ENCODE measurements at places on chromosomes 3 and 15. TPM values are rescaled to one million over a fixed set of nuclear protein-coding genes. Genes with fewer than 3 reads are reported as not detected.

The NR1I2 gene
- polyA plus RNA-seq = not detected

The ARID3B gene
- 5.9 TPM for polyA plus RNA-seq

The CCR1 gene
- not detected for polyA plus RNA-seq

The KNG1 gene
- not detected for polyA plus RNA-seq

DNA sequence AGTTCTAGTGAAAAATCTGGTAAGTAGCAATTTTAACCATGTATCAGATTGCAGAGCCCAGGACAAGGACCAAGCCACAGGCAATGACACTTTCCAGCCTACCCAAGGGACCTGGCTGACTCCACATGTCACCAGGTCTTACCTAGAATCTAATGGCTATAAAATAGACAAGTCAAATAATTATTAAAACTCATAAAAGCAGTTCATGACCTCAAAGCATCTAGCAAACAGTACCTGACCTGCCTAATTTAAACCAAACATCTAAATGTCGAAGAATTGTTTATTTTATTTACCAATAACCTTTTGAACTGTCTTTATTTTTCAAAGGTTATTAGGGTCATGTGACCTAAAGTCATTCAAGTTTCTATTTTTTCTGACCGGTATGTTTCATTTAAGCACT lies 35.6 kb upstream of the MKRN3 start:
- no peak for DNase-seq
- H3K4me3 ChIP-seq = no peak overlapping the region
- H3K4me1 ChIP-seq = no peaks in the 10 kb centered on the region

- H3K4me3 ChIP-seq = peak within 1 kb of the TSS; percentile 55
- H3K27me3 ChIP-seq = peaks cover 34% of the 10 kb centered on the region
- H3K27ac ChIP-seq = peak within 1 kb of the TSS; percentile 28
- H3K4me1 ChIP-seq = peaks cover 1% of the 10 kb centered on the region
- no peak for DNase-seq
- no peaks in the 10 kb centered on the region for H3K36me3 ChIP-seq
Measured at GRCh38 chr3:124033360-124034015, 41.6 kb upstream of the ROPN1 start.

DNA sequence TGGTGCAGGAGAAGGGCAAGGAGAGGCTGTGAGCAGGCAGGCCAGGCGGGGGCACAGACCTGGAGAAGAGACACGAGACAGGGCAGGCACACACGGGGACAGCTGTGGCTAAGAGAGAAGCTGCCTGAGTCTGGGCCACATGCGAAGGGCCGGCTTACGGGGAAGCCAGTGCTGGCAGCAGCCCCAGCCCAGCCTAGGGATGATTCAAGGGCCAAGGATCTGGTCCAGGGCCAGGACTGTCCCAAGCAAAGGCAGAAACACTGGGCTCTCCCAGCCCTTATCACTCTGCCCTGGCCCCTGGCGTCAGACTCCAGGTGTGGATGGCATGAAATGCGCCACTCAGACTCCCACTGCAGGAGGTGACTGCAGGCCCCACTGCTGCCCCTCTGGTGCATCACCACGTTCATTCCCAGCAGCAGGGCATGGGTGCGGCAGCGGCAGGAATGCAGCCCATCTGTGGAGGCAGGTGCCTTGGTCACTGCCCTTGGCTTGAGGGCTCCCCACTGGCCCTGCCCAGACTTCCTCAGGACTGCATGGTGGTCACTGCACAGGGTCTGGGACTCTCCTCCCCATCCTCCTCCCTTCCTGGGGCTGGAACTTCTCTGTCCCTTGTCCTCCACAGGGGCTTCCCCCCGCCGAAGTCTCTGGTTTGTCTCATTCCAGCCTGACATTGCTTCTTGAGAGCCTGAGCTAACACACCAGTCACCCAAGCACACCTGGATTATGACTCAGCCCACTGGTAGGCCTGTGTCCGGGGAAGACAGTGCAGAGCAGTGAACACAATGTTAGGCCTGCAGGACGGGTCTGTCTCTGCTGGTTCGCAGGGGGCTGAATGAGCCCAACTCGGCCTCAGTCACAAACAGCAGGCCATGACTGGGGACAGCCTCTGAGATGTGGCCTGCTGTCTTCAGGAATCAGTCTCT lies 69.3 kb downstream of the TBC1D2B start:
- no peaks in the 10 kb centered on the region for H3K27me3 ChIP-seq
- peaks cover 51% of the 10 kb centered on the region for H3K36me3 ChIP-seq
- DNase-seq = peak; percentile 87
- H3K27ac ChIP-seq = no peak overlapping the region
- H3K4me3 ChIP-seq = no peak overlapping the region

DNA sequence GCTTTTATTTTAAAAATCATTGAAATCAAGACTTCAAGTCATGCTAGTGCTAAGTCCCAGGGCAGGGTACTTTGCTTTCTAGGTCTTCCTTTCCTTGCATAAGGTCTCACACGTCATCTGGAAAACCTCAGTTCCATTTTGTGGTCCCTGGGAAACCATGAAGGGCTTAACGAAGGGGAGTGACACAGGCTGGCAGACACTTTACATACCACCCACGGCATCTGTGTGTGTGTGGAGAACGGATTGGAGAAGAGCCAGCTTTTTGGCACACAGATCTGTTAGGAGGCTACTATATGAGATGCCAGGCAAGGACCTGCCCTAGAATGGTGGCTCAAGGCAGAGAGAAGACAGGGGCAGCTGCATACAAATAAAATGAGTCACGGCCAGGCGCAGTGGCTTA lies 107.5 kb upstream of the NSMCE3 start:
- peaks cover 2% of the 10 kb centered on the region for H3K27me3 ChIP-seq
- H3K4me1 ChIP-seq = no peaks in the 10 kb centered on the region
- no peak overlapping the region for H3K4me3 ChIP-seq
- no peaks in the 10 kb centered on the region for H3K36me3 ChIP-seq
- DNase-seq = no peak

- H3K36me3 ChIP-seq = no peaks in the 10 kb centered on the region
- no peak overlapping the region for H3K4me3 ChIP-seq
- H3K27ac ChIP-seq = no peak overlapping the region
- DNase-seq = peak; percentile 64
Measured at GRCh38 chr3:52934630-52935530, 37.5 kb upstream of the STIMATE start.

- H3K27me3 ChIP-seq = no peaks in the 10 kb centered on the region
- peaks cover 10% of the 10 kb centered on the region for H3K4me1 ChIP-seq
- H3K27ac ChIP-seq = no peak overlapping the region
- no peak overlapping the region for H3K4me3 ChIP-seq
- DNase-seq = peak; percentile 33
Measured at GRCh38 chr15:57064033-57064432, 145.6 kb downstream of the TCF12 start.

GRCh38 chr15:58420579-58421043 lies 11.2 kb upstream of the LIPC start:
- no peak for DNase-seq
- 0 out of 2 replicates have a peak, but pooled peaks cover 1% of the 10 kb centered on the region for H3K4me1 ChIP-seq
- H3K4me3 ChIP-seq = no peak overlapping the region
- no peaks in the 10 kb centered on the region for H3K36me3 ChIP-seq
- no peak overlapping the region for H3K27ac ChIP-seq

- H3K36me3 ChIP-seq = no peaks in the 10 kb centered on the region
- H3K27ac ChIP-seq = no peak overlapping the region
- H3K4me3 ChIP-seq = no peak overlapping the region
- DNase-seq = no peak
- no peaks in the 10 kb centered on the region for H3K27me3 ChIP-seq
Measured at GRCh38 chr3:3600665-3601340, 198.4 kb upstream of the LRRN1 start.

DNA sequence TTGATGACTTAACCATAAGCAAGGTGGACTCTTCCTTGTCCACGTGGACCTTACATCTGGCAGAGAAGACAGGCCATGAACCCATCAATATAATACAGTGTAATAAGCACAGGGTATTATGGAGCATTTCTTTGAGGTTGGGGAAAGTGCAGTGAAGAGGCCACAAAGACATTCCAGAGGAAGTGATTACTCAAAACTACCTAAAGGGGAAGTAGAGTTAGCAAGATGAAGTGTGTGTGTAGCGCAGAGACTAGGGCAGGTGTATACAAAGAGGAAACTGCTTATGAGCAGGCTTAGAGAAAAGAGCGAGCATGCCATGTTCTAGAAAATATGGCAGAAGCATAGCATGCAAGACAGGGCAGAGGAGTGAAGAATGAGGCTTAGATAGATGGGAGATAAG lies 17.9 kb downstream of the CP start:
- H3K4me3 ChIP-seq = no peak overlapping the region
- no peaks in the 10 kb centered on the region for H3K27me3 ChIP-seq
- H3K27ac ChIP-seq = no peak overlapping the region
- peaks cover 2% of the 10 kb centered on the region for H3K4me1 ChIP-seq
- no peaks in the 10 kb centered on the region for H3K36me3 ChIP-seq

- no peak overlapping the region for H3K4me3 ChIP-seq
- H3K36me3 ChIP-seq = no peaks in the 10 kb centered on the region
- H3K27ac ChIP-seq = no peak overlapping the region
Measured at GRCh38 chr15:25504307-25504706, 65.5 kb upstream of the UBE3A start.

DNA sequence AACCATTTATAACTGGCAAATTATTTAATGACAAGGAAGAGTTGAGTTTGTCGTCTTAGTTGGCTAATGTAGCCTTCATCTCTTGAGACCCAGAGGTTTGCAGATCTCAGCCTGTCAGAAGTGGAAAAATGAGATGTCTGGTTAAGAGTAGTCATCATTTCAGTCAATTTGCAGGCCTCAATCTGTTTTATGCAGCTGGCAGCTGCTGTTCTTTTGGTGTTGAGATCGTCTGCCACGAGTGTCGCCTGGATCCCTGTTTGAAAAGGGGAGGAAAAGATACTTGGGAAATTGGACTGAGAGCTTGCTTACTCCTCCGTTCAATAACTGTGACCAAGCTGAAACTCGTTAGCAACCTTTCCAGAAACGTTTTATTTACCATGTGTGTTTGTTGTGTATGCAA lies 2.3 kb downstream of the PHLDB2 start:
- H3K36me3 ChIP-seq = no peaks in the 10 kb centered on the region
- peak overlapping the region; percentile 77 for H3K4me3 ChIP-seq
- H3K27me3 ChIP-seq = no peaks in the 10 kb centered on the region
- H3K4me1 ChIP-seq = peaks cover 5% of the 10 kb centered on the region
- H3K27ac ChIP-seq = peak overlapping the region; percentile 58
- no peak for DNase-seq

DNA sequence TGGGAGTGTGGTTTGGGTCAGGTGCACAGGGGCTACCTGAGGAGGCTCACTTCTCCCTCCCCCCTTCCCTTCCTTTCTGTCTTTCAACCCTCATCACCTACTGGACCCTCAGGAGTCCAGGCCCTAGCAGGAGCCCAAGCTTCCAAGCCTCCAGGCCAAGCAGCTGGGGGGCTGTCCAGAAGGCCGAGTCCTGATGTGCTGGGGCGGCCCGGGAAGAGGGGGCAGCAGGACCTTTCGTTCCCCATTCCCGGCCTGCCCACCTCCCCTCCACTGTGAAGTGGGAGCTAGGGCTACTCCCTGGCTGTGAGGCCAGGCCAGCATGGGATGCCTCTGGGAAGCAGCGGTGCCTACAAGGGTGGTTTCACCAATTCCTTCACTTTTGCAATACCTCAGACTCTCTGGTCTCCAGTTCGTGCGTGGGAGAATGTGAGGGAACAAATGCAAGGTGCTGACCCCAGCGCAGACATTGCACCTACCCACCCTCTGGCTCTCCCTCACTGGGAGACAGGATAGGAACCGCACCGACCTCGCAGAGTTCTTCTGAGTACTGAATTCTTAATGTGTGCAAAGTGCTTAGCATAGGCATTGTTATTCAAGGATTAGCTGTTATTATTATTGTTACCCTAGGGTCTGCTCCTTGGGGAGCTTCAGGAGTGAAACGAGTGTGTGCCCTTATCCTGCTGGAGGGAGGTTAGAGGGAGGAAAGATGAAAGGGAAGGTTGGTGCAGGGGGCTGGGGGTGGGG lies 2.5 kb downstream of the EPHB3 start:
- no peak overlapping the region for H3K27ac ChIP-seq
- peaks cover 9% of the 10 kb centered on the region for H3K27me3 ChIP-seq
- H3K4me3 ChIP-seq = peak overlapping the region; percentile 50
- H3K4me1 ChIP-seq = peaks cover 43% of the 10 kb centered on the region
- no peaks in the 10 kb centered on the region for H3K36me3 ChIP-seq

DNA sequence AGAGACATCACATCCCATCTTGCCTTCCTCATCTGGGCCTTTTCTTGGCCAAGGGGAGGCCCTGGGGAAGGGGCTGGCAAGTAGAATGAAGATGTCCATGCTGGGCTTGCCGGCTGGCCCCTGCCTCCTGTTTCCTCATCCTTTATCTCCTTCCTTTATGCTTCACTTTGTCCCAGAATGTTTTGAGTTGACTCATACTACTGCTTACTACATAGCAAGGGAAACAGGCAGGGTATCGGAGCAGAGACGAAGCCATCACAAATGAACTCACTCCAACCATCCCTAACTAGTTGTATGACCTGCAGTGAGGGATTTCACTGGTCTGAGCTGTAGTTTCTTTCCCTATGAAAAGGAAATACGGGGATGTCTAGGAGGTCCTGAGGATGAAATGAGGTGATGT lies 66.0 kb downstream of the CHDH start:
- no peak overlapping the region for H3K4me3 ChIP-seq
- H3K4me1 ChIP-seq = peaks cover 6% of the 10 kb centered on the region
- peak; percentile 28 for DNase-seq
- no peaks in the 10 kb centered on the region for H3K36me3 ChIP-seq
- no peak overlapping the region for H3K27ac ChIP-seq

DNA sequence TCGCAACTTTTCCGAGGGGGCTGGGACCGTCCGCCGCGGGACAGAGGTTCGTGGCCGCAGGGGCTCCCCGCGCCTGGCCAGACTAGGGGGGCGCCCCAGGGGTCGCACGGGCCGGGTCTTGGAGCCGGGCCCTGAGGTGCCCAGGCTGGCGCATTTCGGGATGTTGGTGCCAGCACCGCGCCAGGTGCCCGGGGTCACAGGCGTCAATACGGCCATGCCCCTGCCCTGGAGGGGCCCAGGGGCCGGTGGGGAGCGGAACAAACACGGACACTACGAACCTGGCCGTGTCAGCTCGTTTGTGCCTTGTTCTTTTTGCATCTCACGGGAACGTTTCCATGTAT lies 366 bp downstream of the TM6SF1 start:
- DNase-seq = no peak
- no peaks in the 10 kb centered on the region for H3K27me3 ChIP-seq
- no peak overlapping the region for H3K27ac ChIP-seq
- no peaks in the 10 kb centered on the region for H3K36me3 ChIP-seq

DNA sequence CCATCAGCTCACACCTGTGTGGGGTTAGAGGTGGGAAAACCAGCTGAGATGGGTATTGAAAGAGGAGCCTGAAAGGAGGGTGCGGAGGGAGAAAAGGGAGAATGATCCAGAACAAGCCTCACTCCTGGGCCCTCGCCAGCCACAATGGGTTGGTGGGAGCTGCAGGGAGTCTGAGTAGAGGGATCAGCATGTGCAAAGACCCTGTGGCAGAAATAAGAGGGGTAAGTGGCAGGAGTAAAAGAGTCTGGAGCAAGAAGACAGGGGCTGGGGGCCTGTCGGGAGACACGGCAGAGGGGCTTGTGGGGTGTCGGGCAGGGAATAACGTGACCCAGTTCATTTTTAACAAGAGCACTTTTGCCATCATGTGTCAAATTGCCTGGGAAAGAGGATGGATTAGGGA lies 34.0 kb downstream of the CCDC33 start:
- peaks cover 56% of the 10 kb centered on the region for H3K27me3 ChIP-seq
- no peaks in the 10 kb centered on the region for H3K36me3 ChIP-seq
- no peak overlapping the region for H3K27ac ChIP-seq
- H3K4me1 ChIP-seq = no peaks in the 10 kb centered on the region
- DNase-seq = no peak

Measured in IMR-90 (cell line).